ENCODE measurements at places on chromosomes 13 and 19.

DNA sequence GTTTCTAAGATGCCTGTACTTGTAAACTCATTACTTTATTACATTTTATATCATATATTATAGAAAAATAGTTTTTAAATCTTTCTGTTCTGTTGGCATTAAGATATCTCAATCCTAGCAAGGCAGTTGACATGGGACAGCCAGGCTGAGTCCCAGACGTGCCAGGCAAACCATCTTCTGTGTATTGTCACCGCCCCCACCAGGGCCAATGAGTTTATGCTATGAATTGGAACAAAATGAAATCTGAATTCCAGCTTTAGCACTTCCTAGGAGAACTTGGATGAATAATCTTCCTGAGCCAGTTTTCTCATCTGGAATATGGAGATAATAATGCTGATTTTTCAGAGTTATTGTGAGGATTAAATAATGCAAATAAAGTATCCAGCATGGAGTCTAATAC, 79.9 kb upstream of the GSX1 start:
- peak; percentile 55 for DNase-seq

- DNase-seq = peak; percentile 86
Measured at GRCh38 chr13:45047394-45048310, 58.3 kb downstream of the GPALPP1 start.

- peak; percentile 35 for DNase-seq
Measured at GRCh38 chr19:10417541-10418234, 2.6 kb upstream of the PDE4A start.

- DNase-seq = no peak
Measured at GRCh38 chr19:31461814-31462539, 112.7 kb upstream of the TSHZ3 start.

- DNase-seq = no peak
Measured at GRCh38 chr13:93721483-93721882, 494.9 kb downstream of the GPC6 start.

GRCh38 chr13:73922493-73923393, 211.5 kb downstream of the KLF12 start:
- DNase-seq = no peak

- no peak for DNase-seq
Measured at GRCh38 chr13:104530741-104531140, 1464.5 kb upstream of the SLC10A2 start.

- DNase-seq = no peak
Measured at GRCh38 chr13:95212983-95213850, 88.0 kb downstream of the ABCC4 start.

DNA sequence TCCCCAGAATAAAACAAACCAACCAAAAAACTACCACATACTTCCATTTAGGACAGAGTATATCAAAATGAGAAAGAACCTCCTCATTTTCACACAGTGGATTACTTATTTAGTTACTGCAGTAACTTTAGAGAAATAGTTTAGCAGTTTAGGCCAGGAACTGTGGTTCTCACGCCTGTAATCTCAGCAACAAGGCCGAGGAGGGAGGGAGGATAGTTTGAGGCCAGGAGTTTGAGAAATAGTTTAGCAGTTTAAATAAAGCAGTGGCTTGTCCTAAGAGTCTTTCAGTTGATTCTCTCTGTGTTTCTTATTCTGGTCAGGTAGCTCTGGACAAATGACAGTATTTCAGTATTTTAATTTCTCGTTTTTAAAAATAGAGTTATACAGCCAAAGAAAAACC, 9.4 kb downstream of the HMGB1 start:
- DNase-seq = no peak

- DNase-seq = no peak
Measured at GRCh38 chr13:31394506-31394905, 194.7 kb downstream of the B3GLCT start.

GRCh38 chr19:6680141-6680540, 10.2 kb upstream of the TNFSF14 start:
- DNase-seq = no peak

GRCh38 chr19:58252102-58252685, 23.5 kb downstream of the ZNF544 start:
- no peak for DNase-seq

- DNase-seq = no peak
Measured at GRCh38 chr13:92842145-92842544, 384.5 kb upstream of the GPC6 start.

DNA sequence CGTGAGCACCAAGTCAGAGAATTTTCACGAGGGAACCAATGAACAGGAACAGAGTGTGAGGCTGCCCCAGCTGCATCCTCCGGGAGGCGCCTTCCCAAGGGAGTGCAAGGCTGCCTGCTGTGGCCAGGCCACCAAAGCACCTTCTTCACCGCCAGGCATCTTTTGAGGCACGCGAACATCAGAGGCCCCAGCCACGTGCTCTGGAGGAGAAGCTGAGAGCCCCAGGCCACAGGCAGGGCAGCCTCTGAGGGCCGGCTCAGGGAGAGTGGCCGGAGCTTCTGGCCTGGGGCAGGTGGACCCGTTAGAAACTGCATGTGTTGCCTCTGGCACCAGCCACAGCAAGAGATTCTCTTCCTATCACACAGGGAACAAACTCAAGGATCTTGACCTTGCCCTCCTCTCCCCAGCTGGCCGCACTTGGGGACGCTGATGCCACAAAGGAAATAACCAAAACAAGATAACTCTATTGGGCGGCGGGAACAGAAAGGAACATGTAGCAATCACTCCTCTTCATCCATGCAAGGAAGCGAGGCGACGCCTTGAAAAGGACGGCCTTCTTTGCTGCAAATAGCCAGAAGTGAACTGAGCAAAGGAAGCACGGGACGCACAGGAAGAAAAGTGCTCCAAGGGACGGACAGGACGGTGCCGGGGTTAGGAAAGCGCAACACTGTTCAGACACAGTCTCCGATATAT, 19.9 kb downstream of the GAS6 start:
- no peak for DNase-seq

DNA sequence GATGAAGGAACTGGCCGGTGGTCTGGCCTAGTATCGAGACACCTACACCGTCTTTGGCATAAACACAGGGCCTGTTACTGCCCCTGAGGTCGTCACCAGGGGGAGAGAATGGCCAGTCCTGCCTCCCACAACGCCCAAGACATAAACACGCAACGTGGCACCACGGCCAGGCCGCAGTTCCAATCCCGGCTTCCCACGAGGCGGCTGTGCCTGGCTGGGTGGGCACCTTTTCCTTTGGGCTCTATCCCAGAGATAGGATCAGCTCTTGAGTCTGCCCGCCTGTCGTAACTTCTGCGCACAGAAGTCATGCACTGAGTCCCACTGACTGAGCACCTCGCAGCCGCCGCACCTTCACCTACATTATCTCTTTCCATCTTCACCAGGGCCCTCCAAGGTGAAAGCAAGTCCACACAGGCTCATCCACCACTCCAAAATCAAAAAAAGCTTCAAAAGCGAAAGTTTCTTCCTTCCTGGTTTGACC, 1.1 kb downstream of the MIER2 start:
- no peak for DNase-seq

DNA sequence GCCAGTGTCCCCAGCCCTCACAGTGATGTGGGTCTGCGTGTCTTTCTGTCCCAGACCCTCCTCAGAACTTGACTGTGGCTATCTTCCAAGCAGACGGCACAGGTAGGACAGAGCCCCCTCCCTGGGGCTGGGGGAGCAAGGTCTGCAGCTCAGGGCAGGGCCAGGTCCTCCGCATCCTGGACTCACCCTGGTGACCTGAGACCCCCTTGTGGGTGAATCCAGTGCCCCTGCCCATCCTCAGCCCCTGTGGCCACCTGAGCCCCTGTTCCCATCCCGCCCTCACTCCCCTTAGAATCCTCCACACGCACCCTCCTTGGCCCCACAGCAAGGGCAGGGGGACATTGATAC, 39.0 kb upstream of the CD33 start:
- DNase-seq = no peak

GRCh38 chr13:102846261-102847015, 606 bp downstream of the ERCC5 start:
- peak; percentile 53 for DNase-seq

DNA sequence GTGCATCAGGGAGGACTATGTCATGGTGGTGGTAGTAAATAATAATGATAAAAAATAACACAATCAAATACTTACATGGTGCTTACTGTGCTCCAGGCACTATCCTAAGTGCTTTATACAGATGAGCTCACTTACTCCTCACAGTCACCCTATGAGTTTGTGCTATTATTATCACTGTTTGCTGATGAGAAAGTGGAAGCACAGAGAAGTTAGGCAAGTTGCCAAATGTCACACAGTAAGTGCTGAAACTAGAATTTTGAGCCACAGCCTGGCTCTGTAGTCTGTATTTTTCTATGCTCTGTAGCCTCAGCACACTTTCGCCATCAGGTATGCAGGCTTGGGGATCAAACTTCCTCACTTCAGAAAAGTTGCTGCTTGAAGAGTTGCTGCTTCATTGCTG, 46.6 kb downstream of the HTR2A start:
- no peak for DNase-seq

DNA sequence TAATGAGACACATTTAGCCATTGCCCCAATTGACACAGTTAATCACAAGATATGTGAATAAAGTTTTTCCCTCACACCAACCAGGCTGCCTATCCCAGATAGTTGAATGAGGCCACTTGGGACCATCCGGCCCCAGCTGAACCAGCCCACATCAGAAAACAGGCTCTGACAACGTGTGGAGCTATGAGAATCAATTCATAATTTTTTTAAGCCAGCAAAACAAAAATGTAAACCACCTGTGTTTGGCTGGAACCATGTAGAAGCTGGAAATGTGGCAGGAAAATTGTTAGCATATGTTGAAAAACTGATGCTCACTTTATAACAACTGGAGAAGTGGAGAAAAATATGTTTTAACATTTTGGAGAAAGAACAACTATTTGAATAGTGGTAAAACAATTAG, 1161.3 kb downstream of the SLITRK1 start:
- no peak for DNase-seq

GRCh38 chr19:11306337-11306736, 10.4 kb downstream of the TSPAN16 start:
- no peak for DNase-seq

DNA sequence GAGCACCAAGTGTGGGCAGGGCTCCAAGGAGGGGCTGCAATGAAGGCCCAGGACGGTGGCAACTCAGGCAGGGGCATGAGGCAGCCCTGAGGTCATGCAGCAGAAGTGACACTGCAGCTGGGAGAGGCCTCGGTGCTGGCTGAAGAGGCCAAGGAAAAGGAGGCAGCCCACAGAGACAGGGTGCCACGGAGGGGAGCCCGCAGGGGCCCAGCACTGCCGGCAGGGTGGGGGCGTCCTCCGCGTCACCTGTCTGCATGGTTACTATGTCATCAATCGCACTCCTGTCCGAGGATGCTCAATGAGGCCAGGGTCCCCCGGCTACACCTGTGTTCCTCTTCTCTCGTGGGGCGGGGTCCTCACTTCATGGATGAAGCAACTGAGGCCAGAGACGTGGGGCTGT, 123.1 kb downstream of the TUBA3C start:
- DNase-seq = no peak

DNA sequence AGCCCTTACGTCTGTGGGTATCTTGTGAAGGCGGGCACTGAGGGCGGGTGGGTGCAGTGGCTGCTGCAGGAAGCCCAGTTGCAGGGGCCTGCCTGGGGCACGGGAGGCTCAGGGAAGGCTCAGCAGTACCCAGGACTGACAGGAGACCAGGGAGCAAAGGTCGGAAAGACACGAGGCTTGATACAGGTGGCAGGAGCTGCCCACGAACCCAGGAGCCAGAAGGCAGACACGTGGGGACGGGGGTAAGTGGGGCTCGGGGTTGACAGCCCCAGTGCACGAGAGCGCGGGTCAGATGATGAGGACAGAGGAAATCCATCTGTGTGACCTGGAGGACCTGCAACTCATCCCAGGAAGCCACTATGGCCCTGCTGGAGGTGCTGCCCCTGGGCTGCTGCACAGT, 25.3 kb downstream of the ELAVL1 start:
- DNase-seq = no peak

DNA sequence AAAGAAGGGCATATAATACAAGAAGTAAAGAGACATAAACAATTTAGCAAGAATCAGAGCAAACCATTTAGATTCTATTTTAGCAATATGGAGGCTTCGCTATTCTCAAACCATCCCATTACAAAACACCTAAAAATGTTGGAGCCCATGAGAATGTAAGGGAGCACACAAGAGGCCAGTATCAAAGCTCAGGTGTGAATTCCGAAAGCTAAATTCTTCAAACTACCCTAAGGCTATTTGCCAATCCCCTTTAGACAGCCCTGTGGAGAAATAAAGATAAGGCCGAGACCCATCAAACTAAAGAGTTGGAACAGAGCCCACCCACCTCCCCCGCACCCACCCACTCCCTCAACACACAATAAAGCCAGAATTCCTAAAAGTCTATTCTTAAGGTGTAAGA, 210.8 kb upstream of the MAB21L1 start:
- DNase-seq = no peak

GRCh38 chr19:3274942-3275582, 50.6 kb downstream of the CELF5 start:
- no peak for DNase-seq

GRCh38 chr19:6164906-6165531, 29.6 kb downstream of the ACSBG2 start:
- DNase-seq = no peak

GRCh38 chr13:52786766-52787165, 47.1 kb upstream of the CNMD start:
- no peak for DNase-seq

DNA sequence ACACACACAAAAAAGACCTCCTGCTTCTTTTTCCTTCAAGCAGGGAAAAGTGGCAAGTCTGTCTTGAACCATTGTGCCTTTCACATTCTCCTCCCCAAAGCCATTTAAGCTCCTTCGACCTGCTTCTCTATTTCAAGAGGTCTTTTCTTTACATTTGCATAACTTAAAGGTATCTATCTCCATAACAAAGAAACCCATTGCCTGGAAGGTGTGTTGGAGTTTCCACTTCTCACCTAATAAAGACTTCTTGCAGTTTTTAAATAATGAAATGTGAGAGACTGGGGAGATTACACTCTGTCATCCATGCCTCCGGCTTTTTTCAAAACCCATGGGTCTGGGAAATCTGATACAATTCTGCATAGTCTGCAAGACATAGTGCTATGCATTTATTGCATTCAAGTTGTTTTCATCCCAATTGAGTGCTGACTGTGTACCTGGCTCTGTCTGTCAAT, 41.8 kb upstream of the NBEA start:
- DNase-seq = no peak

DNA sequence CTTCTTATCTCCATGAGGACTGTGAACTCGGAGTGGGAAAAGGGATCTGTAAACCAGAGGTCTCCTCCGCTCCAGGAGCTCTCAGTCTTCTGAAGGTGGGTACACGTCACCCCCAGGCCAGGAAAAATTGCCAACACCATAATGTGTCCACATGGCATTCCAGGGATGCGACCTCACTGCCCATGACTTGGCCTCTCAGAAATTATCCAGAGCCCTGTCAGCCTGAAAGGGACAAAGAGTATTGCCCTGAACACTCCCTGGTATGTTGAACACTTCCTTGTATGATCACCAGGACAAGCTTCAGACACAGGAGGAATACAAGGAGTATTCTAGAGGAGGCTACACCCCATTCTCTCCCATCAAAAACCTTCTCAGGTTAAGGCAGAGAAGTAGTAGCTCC, 81.0 kb upstream of the SLC7A1 start:
- no peak for DNase-seq

- no peak for DNase-seq
Measured at GRCh38 chr13:30934381-30934780, 1.9 kb downstream of the TEX26 start.

GRCh38 chr19:391207-391557, 17.8 kb downstream of the C2CD4C start:
- DNase-seq = no peak

All from D341Med (cell line).